ENCODE measurements at places on chromosomes 13 and 19. TPM values are rescaled to one million over a fixed set of nuclear protein-coding genes. Genes with fewer than 3 reads are reported as not detected.

HSPB6 gene
- polyA plus RNA-seq = 146 TPM

URAD gene
- not detected for polyA plus RNA-seq

MCEMP1 gene
- polyA plus RNA-seq = not detected

OR7C1 gene
- polyA plus RNA-seq = 4.2 TPM

CRLF1 gene
- polyA plus RNA-seq = 8.7 TPM
